ENCODE measurements at places on chromosomes 13 and 19.

GRCh38 chr13:67136157-67136556, 94.0 kb downstream of the PCDH9 start:
- H3K27ac ChIP-seq: no peak overlapping the region
- H3K27me3 ChIP-seq: no peaks in the 10 kb centered on the region
- H3K4me1 ChIP-seq: peaks cover 19% of the 10 kb centered on the region
- DNase-seq: no peak
- H3K4me3 ChIP-seq: no peak overlapping the region

GRCh38 chr19:35908973-35909683, 1.0 kb upstream of the TYROBP start:
- no peak for DNase-seq
- H3K4me3 ChIP-seq: no peak overlapping the region
- H3K27ac ChIP-seq: no peak overlapping the region
- no peaks in the 10 kb centered on the region for H3K27me3 ChIP-seq
- no peaks in the 10 kb centered on the region for H3K36me3 ChIP-seq

- H3K4me3 ChIP-seq: no peak overlapping the region
- H3K36me3 ChIP-seq: peaks cover 3% of the 10 kb centered on the region
- H3K27ac ChIP-seq: no peak overlapping the region
Observed at GRCh38 chr13:37968555-37968954, 99.0 kb upstream of the TRPC4 start.

DNA sequence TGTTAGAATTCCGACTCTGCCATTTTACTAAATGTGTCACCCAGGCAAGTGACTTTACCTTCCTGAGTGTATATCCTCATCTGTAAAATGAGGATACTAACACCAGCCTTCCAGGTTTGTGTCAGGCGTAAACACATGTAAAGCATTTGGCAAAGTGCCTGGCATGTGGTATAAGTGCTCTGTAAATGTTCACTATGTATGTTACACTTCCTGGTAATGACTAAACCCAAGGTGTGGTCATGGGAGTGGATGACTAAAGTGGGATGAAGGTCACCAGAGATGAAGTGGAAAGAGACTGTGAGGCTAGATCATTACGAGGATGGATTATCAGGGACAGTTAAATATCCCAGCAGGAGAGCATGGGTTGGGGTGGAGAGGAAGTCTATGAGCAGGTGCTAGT, 25.6 kb downstream of the DEDD2 start:
- no peak overlapping the region for H3K27ac ChIP-seq
- H3K36me3 ChIP-seq: no peaks in the 10 kb centered on the region
- DNase-seq: no peak
- H3K27me3 ChIP-seq: peaks cover 43% of the 10 kb centered on the region
- no peaks in the 10 kb centered on the region for H3K4me1 ChIP-seq
- no peak overlapping the region for H3K4me3 ChIP-seq

DNA sequence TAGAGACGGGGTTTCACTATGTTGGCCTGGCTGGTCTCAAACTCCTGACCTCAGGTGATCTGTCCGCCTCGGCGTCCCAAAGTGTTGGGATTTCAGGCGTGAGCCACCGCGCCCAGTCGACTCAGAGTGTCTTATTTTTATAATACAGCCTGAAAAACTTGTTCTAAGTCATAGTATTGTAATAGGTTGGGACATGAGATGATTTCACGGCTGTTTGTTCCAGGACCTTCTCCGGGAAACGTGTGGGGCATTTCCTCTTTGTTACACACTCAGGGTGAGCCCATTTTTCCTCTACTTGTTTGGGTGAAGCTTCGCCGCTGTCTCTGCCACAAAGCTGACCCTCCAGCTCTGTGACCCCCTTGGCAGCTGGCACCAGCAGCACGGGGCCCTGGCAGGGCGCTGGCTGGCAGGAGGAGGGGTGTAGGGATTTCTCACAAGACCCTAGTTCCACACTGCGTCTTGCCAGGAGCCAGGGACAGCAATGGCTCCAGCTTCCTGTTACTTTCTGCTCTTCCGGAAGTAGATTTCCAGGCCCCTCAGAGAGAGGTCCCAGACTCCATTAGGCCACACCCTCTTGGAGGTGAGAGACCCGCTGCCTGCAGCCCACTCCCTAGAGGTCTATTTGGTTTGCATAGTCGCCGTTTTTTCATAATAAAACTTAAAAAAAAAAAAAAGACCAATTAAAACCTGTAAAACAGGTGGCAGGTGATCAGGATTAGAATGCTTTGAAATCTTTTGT, 15.6 kb downstream of the FGF21 start:
- H3K27ac ChIP-seq: no peak overlapping the region
- H3K27me3 ChIP-seq: peaks cover 12% of the 10 kb centered on the region
- no peaks in the 10 kb centered on the region for H3K4me1 ChIP-seq
- no peak for DNase-seq

DNA sequence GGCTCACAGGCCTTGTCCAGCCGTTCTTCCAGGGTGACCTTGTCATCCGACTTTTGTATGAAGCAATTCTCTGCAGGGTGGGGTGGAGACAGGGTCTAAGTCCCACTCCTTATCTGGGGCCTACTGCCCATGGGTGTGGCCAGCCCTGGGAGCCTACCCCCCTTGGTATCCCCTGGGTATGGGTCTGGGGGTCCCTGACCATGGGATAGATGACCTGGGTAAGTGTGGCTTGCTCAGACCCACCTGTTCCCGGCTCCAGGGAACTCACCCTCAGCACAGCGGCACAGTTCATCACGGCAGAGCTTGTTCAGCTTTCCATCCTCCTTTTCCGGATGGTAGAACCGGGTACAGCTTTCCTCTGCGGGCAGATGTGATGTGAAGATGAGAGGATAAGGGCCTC, 9.2 kb upstream of the TNFSF14 start:
- peaks cover 16% of the 10 kb centered on the region for H3K27me3 ChIP-seq
- DNase-seq: no peak
- H3K27ac ChIP-seq: no peak overlapping the region

DNA sequence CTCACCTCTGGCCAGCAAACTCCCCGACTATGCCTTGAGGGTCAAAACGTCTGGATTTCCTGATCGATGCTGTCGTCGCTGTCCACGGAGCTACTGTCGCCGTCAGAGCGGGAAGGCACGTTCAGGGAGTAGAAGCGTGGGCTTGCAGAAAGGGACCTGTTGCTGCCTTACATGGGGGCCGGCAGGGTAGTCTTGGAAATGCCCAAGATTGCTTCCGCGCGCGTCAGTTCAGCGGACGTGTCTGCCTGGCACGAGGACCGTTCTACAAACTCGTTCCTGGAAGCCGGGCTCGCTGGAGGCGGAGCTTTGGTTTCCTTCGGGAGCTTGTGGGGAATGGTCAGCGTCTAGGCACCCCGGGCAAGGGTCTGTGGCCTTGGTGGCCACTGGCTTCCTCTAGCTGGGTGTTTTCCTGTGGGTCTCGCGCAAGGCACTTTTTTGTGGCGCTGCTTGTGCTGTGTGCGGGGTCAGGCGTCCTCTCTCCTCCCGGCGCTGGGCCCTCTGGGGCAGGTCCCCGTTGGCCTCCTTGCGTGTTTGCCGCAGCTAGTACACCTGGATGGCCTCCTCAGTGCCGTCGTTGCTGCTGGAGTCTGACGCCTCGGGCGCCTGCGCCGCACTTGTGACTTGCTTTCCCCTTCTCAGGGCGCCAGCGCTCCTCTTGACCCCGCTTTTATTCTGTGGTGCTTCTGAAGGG, 15.4 kb downstream of the RB1 start:
- no peak overlapping the region for H3K4me3 ChIP-seq
- peaks cover 57% of the 10 kb centered on the region for H3K36me3 ChIP-seq
- DNase-seq: no peak

DNA sequence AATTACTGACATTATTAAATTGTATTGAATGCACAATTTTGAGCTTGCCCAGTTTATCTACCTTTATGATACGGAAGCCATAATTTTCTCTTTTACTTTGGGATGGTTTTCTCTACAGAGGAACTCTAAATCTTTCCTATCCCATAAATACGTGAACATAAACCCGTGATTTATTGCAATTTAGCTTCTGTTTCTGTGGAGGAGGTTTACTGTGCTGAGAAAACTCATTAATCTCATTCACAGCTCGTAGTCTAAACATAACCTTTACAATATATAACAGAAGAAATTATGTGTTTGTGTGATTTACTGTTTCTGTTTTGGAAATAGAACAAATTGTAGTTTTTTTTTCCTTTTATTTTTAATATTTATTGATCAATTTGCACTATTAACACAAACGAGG, 207.1 kb upstream of the PCDH9 start:
- no peak for DNase-seq
- H3K27ac ChIP-seq: no peak overlapping the region
- H3K36me3 ChIP-seq: no peaks in the 10 kb centered on the region
- peaks cover 21% of the 10 kb centered on the region for H3K4me1 ChIP-seq

DNA sequence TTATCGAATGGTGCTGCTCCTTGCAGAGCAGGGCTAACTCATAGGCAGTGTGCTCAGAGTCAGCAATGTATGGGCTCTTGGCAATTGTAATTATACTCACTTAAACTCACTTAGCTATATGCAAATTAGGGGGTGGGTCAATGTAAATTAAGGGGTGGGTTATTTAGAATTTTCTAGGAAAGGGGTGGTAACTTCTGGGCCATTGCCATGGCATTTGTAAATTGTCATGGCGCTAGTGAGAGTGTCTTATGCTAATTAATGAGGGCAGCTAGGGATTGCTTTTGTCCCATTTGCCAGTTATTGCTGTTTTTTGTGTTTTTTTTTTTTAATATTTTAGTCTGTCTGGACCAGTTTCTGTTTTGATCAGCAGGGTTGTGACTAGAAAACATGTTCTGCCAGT, 68.4 kb downstream of the DIAPH3 start:
- DNase-seq: no peak
- no peaks in the 10 kb centered on the region for H3K27me3 ChIP-seq
- H3K27ac ChIP-seq: no peak overlapping the region
- peaks cover 9% of the 10 kb centered on the region for H3K36me3 ChIP-seq
- peaks cover 5% of the 10 kb centered on the region for H3K4me1 ChIP-seq
- no peak overlapping the region for H3K4me3 ChIP-seq

- no peak overlapping the region for H3K4me3 ChIP-seq
- DNase-seq: no peak
- peaks cover 7% of the 10 kb centered on the region for H3K36me3 ChIP-seq
- peaks cover 19% of the 10 kb centered on the region for H3K27me3 ChIP-seq
Observed at GRCh38 chr19:45071969-45072790, 4.1 kb downstream of the ZNF296 start.

- H3K4me3 ChIP-seq: peak overlapping the region; percentile 91
- peak overlapping the region; percentile 93 for H3K27ac ChIP-seq
- peaks cover 40% of the 10 kb centered on the region for H3K4me1 ChIP-seq
- no peaks in the 10 kb centered on the region for H3K36me3 ChIP-seq
- no peak for DNase-seq
Observed at GRCh38 chr13:114131583-114132418, 622 bp downstream of the RASA3 start.

DNA sequence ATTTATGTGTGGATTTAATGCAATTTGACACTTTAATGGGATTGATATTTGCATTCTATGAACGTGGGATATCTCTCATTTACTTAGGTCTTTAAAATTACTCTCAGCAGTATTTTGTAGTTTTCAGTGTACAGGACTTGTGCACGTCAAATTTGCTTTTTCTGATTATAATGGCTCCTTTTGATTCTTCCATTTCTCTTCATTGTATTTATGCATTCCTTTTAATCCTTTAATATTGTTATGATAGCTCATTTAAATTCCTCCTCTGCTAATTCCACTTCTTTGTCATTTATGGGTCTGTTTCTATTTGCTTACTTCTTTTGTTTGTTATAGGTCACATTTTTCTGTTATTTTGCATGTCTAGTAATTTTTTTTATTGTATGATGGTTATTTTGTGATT, 226.6 kb downstream of the ATP8A2 start:
- peaks cover 14% of the 10 kb centered on the region for H3K36me3 ChIP-seq
- no peak overlapping the region for H3K27ac ChIP-seq

GRCh38 chr13:106562301-106562700, 5.6 kb downstream of the ARGLU1 start:
- peaks cover 11% of the 10 kb centered on the region for H3K36me3 ChIP-seq
- H3K4me3 ChIP-seq: no peak overlapping the region
- DNase-seq: no peak
- peaks cover 62% of the 10 kb centered on the region for H3K4me1 ChIP-seq

DNA sequence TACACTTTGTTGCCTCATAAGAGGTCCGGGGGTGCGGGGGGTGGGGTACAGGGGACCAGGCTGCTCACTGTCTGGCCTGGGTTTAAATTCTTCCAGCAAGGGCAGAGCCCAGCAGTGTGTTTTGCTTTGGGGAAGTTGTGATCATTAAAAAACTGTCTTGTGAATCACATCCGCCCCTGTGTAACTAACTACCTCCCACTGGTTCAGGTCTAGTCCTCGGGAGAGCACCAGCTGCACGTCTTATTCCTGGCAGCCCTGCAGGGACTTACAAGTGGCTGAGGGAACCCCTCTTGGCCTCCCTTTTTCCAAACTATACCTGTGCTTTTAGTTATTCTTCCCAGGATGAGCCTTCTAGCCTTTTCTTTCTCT, 127.5 kb downstream of the SIPA1L3 start:
- DNase-seq: no peak
- H3K4me3 ChIP-seq: no peak overlapping the region
- H3K27me3 ChIP-seq: no peaks in the 10 kb centered on the region
- peaks cover 28% of the 10 kb centered on the region for H3K4me1 ChIP-seq
- H3K27ac ChIP-seq: peak overlapping the region; percentile 92

GRCh38 chr13:111389621-111390521, 69.4 kb downstream of the TEX29 start:
- H3K27ac ChIP-seq: no peak overlapping the region
- H3K4me1 ChIP-seq: peaks cover 14% of the 10 kb centered on the region

- no peak for DNase-seq
- H3K36me3 ChIP-seq: no peaks in the 10 kb centered on the region
- peaks cover 37% of the 10 kb centered on the region for H3K4me1 ChIP-seq
- no peaks in the 10 kb centered on the region for H3K27me3 ChIP-seq
- H3K4me3 ChIP-seq: no peak overlapping the region
Observed at GRCh38 chr13:51632591-51633362, 48.5 kb downstream of the WDFY2 start.

DNA sequence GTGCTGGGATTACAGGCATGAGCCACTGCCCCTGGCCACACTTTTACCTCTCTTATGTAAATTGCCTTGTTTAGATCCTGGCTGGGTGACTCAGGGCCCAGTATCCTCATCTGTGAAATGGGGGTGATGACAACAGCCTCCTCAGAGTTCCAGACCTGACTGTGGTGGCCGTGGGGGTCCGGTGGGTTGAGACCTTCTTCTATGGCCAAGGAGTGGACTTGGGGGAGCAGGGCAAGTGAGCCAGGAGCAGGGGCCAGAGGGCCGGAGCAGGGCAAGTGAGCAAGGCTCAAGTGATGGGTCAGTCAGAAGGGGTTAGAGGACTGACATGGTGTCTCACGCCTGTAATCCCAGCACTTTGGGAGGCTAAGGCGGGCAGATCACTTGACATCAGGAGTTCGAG, 28.7 kb upstream of the ADGRE5 start:
- DNase-seq: no peak
- H3K4me3 ChIP-seq: no peak overlapping the region
- peaks cover 4% of the 10 kb centered on the region for H3K4me1 ChIP-seq
- peaks cover 2% of the 10 kb centered on the region for H3K27me3 ChIP-seq
- H3K27ac ChIP-seq: no peak overlapping the region

- no peaks in the 10 kb centered on the region for H3K36me3 ChIP-seq
- H3K27me3 ChIP-seq: no peaks in the 10 kb centered on the region
- DNase-seq: no peak
- H3K4me1 ChIP-seq: peaks cover 12% of the 10 kb centered on the region
- H3K27ac ChIP-seq: peak overlapping the region; percentile 11
Observed at GRCh38 chr13:81304121-81304659, 963.3 kb upstream of the SPRY2 start.

GRCh38 chr13:32028711-32029110, 2.9 kb upstream of the FRY start:
- no peak for DNase-seq
- peaks cover 30% of the 10 kb centered on the region for H3K4me1 ChIP-seq
- no peak overlapping the region for H3K27ac ChIP-seq
- no peaks in the 10 kb centered on the region for H3K36me3 ChIP-seq
